ENCODE measurements at places on chromosomes 16 and 17.

DNA sequence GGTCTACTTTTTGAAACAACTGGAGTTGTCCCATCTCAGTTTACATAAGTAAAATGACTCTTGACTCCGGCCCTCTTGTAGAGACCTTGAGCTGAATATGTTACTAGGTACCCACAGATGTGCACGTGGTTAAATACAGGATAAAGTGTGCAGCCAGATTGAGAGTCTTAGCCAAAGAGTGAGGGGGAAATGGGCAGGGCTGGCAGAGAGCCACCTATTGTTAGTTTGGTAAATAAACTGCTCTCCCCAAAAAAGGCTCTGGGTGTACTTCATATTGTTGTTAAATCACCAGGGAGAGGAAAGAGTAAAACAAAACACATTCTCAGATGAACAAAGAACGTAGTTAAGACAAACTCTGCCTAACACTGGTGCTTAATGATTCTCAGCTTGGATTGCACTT lies 20.3 kb downstream of the G6PC1 start:
- no peak for DNase-seq

- peak; percentile 75 for DNase-seq
These were observed 1.0 kb downstream of the WSB1 start for GRCh38 chr17:27294689-27295630.

- no peak for DNase-seq
These were observed 99.3 kb downstream of the STXBP4 start for GRCh38 chr17:55067697-55068439.

DNA sequence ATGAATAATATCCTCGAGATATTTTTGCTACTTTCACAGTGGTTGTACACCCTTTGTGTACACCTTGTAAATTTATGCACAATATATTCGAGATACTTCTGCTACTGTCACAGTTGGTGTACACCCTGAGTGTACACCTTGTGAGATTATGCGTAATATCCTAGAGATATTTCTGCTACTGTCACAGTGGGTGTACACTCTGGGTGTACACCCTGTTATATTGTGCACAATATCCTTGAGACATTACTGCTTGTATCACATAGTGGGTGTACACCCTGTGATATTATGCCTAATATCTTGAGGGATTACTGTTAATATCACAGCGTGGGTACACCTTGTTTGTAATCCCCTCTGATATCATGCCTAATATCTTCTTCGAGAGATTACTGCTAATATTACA lies 7.2 kb upstream of the NUDT7 start:
- DNase-seq = no peak

GRCh38 chr16:70805380-70805779 lies 4.4 kb upstream of the VAC14 start:
- DNase-seq = no peak

GRCh38 chr16:15961571-15962090 lies 12.2 kb downstream of the ABCC1 start:
- DNase-seq = no peak

- DNase-seq = no peak
These were observed 62.6 kb upstream of the ENDOV start for GRCh38 chr17:80352216-80352895.

GRCh38 chr17:703081-703875 lies 11.4 kb downstream of the VPS53 start:
- no peak for DNase-seq

GRCh38 chr17:46763416-46763815 lies 55.1 kb downstream of the WNT3 start:
- DNase-seq = no peak

GRCh38 chr16:54281535-54282201 lies 4.9 kb downstream of the IRX3 start:
- peak; percentile 68 for DNase-seq

DNA sequence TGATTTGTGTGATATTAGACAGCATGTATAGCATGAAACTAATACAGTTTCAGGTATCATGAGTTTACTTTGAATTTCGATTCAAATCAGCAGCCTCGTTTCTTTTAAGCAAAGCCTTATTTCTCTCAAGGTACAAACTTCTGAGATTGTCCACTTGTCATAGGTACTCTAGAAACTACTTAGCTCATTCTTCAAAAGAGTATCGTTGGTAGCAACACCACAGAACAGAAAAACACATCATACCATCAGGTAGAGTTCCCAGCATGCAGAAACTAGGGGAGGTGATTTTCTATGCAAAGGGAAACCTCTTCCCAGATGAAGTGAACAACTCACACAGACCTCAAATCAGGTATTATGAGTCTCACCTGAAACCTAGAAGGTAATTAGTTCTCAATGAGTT lies 237.0 kb upstream of the SOX9 start:
- DNase-seq = no peak

GRCh38 chr17:7220593-7221277 lies 997 bp downstream of the ACADVL start:
- DNase-seq = peak; percentile 56

- DNase-seq = peak; percentile 64
These were observed 776 bp downstream of the LRRC75A start for GRCh38 chr17:16491131-16491702.

DNA sequence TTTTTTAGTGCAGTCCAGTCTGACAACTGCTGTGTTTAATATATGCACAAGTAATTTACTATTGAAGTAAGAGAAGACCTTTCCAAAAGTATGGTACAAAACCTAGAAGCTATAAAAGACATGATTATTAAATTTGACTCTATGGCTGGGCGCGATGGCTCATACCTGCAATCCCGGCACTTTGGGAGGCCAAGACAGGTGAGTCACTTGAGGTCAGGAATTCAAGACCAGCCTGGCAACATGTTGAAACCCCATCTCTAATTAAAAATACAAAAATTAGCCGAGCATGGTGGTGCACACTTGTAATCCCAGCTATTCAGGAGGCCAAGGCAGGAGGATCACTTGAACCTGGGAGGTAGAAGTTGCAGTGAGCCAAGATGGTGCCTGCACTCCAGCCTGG lies 41.4 kb upstream of the VWA3A start:
- DNase-seq = no peak

DNA sequence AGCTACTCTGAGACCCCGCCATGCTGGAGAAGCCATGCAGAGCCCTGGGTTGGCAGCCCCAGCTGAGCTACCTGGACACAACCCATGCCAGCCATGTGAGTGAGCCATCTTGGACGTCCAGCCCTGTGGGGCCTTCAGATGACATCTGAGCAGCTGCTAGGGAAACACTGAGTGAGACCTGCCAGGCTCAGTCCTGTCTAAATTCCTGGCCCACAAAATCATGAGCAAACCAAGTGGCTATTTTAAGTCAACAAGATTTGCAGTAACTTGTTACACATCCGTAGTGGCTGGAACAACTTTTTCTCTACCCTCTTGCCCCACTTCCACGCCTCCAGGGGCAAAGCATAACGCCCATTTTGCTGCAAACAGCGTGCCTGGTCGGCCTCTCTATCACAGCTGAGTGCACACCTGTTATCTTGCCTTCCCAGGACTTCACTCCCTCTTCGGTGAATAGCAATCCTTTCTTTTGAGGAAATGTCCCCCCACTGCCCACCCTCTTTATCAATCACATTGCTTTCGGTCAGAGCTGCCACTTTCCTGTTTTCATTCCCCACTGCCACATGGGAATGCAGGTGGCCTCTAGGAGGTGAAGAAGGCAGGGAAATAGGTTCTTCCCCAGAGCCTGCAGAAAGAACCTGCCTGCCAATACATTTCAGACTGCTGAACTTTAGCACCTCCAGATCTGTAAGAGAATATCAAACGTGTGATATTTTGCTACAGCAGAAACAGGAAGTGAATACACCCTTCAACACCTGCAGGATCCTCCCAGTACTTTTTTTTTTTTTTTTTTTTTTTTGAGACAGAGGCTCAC lies 7.4 kb upstream of the SCIMP start:
- DNase-seq = no peak

- DNase-seq = no peak
These were observed 10.7 kb downstream of the MSRB1 start for GRCh38 chr16:1932050-1933028.

- DNase-seq = peak; percentile 55
These were observed 631 bp downstream of the NXPH3 start for GRCh38 chr17:49576088-49576916.

DNA sequence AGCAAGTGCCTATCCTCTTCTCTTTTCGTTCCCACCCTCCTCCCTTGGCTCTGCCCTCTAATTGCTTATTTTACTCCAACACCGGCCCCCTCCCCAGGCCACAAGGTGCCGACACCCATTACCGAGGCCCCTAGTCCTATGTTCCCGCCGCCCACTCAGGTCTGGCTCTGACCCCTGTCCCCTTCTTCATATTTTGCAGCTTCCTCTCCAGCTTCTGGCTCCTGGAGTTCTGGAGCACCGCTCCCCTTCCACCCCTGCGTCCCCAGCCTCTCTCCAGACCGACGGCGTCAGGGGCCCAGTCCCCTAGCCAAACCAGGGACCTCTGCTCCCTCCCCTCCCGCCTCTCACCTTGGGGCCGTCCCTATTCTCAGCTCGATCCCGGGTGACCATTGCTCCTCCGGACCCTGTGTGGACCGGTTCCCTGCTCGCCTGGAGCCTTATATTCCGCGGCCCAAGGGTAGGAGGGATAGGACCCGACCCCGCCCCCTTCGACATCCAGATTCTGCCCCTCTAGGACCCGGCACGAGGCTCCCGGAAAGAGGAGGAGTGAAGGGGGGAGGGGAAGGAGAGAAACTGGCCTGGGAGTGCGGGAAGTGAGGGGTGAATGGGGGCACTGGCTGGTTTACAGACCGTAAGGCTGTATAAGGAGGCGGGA lies at the start of gene HES7:
HES7 (minus strand) TSS at position 412 of the 655 bp plus-strand sequence; CDS start at position 390, 22 bp downstream.
- DNase-seq = no peak

DNA sequence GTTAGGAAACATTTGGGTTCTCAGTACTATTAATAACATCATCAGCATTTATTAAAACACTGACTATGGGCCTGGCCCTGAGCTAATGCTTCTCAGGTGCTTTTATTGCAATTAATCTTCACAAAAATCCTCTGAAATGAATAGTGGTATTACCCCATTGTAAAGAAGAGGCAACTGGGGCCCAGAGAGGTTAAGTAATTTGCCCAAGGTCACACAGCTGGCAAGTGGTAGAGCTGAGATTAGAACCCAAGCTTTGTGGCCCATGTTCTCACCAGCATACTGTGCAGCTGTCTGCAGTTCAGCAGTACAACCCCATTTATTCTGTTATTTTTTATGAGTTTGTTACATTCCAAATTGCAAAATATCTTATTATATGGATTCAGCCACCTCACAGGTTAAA lies 82.3 kb downstream of the TBC1D16 start:
- DNase-seq = no peak

- no peak for DNase-seq
These were observed 17.4 kb downstream of the WNT9B start for GRCh38 chr17:46868689-46869187.

Data from right cardiac atrium (tissue), 5 donors.